Stimulated activated CD4-positive, alpha-beta T cell treated with anti-CD3 and anti-CD28 coated beads, Interleukin-4, amount 100 ng/mL, for 48 hours (primary cell): ENCODE measurements at places on chromosomes 2 and 18.
A peak's percentile ranks its signal among the peaks of the same experiment; 100 is the strongest.

DNA sequence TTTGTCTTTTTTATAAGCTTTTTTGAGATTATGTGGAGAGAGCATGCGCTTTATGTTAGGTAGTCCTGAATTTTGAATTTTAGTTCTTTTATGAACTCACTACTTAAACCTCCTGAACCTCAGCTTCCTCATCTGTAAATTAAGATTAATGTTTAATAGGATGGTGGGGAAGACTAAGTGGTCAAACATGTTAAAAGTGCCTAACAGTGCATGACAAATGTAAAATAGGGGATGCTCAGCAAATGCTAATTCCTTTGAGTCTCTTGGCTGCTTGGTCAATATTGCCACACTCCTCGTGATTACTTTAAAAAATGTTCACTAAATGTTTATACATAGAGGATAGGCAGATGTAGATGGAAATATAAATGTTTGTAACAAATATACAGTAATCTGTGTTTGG lies 6.8 kb downstream of the BIRC6 start:
- DNase-seq: no peak

DNA sequence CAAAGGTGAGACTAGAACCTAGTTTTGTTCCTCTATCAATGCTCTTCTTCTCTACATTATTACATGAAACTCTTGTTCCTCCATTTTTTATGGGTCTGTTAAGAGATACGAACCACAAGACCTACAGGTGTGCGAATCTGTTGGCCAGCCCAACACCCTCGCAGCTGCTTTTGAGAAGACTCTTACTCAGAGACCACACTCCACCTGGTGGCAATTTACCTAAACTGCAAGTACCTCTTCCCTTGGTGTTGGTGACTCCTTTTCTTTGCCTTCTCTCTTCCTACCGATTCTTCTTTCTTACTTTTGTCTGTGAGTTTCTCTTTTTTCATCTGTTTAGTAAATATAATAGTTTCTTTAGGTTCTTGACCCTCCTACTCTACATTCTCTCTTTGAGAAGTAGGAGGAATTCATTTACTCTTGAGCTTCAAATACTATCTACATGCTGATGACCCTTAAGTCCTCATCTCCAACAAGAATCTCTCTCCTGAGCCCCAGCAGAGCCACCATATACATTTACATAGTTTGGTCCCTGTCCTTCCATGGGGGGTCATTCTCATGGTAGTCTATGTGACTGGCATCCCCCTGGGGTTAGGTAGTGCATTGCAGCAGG lies 81.8 kb upstream of the GAREM1 start:
- peak; percentile 24 for DNase-seq

- no peak for DNase-seq
These were observed 22.0 kb downstream of the TCF23 start for GRCh38 chr2:27170581-27171337.

GRCh38 chr2:215489288-215489848 lies 53.5 kb upstream of the FN1 start:
- DNase-seq: no peak

GRCh38 chr2:177261116-177262060 lies 3.1 kb downstream of the NFE2L2 start:
- DNase-seq: no peak

GRCh38 chr18:8620845-8621244 lies 11.6 kb downstream of the RAB12 start:
- no peak for DNase-seq
